ENCODE measurements at places on chromosomes 5 and 9.

- no peak for DNase-seq
Observed at GRCh38 chr5:174744896-174745295, 20.5 kb downstream of the MSX2 start.

DNA sequence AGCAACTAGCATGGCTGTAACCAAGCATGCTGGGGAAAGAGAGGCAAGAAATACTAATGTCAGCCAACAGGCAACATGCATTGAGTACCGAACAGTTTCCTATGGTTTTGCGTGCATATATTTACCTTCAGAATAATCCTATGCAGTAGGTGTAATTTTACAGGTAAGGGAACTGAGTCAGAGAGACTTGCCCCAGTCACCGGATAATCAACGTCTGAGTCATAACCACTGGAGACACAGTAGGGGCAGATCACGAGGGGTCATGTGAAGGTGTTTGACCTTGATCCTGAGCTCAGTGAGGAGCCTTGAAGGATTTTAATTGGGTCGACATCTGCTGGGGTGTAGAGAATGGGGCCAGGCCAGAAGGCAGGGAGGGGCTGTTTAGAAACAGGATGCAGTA, 13.4 kb upstream of the TSC1 start:
- DNase-seq: no peak

- DNase-seq: no peak
Observed at GRCh38 chr9:95974389-95974788, 98.9 kb downstream of the ERCC6L2 start.

DNA sequence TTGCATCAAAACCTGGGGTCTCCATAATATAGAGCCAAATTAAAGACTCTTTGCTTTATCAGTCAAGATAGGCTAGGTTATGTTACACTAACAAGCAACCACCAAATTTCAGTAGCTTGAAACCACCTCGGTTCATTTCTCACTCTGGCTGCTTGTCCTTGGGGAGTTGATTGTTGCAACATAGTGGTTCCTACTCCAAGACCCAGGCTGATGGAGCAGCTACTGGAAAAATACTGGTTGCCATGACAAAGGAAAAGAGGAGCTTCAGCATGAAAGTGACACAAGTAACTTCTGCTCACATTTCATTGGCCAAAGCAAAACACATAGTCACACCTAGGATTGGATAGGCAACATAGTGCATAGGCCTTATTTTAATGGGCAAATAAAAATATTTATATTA, 18.5 kb upstream of the RCL1 start:
- no peak for DNase-seq

DNA sequence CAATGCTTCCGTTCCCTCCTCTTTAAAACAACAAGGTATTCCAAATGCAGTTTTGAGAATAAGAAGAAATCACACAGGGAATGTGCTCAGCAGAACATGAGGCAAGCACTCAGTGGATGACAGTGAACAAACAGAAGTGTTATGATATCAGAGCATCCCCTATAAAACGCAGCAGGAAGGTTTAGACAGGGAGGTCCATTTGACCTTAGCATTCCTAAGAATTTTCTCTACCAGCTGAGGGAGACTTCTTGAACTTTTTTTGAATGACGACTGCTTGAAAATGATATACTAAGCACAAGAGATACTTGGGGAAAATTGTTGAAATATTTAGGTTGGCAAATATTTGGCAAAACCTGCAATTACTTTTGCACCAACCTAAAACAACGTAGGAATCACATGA, 3.9 kb downstream of the AMACR start:
- DNase-seq: no peak

All from stimulated activated CD8-positive, alpha-beta memory T cell treated with anti-CD3 and anti-CD28 coated beads, Interleukin-2, amount 100 ng/mL, for 1 hour (primary cell).